ENCODE measurements at places on chromosomes 2 and 18.

GRCh38 chr2:234951664-234952269, at the start of gene SH3BP4:
TSS of gene SH3BP4 (plus strand) at chr2:234952017. CDS start at chr2:235035003, 82,986 bp downstream.
- no peak for DNase-seq

GRCh38 chr2:101912545-101912944, 79.2 kb upstream of the IL1R2 start:
- DNase-seq, result no peak

DNA sequence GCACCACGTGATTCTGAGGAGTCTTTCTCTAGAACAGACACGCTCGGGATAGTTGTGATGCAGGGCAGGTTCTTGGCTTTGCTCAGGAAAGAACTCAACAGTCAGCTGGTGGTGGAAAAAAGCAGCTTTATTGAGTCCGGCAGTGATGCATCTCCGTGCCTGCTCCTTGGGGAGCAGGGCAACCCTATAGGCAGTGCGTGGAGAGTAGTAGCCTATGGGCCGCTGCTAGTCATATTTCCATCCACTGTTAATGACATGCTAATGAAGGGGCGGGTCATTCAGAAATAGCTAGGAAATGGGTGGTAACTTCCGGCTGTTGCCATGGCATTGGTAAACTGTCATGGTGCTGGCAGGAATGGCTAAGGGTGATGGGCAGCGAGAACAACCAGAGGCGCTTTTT, 11.6 kb upstream of the ACKR3 start:
- no peak for DNase-seq

- DNase-seq, result no peak
Measured at GRCh38 chr2:152120430-152120829, 21.6 kb upstream of the CACNB4 start.

DNA sequence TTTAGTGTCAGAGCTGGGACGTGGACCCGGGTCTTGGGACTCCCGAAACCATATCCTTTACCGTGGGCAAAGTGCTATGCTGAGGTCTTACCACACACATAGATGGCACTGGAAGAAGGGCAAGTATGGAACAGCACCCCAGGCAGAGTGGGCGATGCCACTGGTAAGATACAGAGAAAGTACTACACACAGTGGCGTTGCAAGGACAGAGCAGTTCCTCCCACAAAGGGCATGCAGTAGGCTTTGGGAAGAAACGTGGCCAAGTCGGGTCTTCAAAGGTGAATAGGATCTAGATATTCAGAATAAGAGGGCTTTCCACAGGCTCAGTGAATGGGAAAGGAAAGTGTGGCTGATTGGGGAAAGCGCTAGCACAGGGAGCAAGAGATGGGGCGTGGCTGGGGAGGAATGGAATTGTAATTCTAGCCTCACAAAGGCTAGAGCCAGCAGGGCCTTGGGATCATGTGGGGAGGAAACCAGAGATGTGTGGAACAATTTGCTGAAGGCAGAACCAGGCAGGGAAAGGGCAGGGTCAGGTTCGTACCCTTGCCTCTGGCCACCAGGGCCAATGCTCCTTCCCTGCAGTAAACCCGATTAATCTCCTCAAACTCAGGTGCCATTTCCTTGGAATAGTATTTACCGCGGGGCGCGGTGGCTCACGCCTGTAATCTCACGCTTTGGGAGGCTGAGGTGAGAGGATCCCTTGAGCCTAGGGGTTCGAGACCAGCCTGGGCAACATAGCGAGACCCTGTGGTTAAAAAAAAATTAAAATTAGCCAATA, 36.0 kb downstream of the PCBP1 start:
- no peak for DNase-seq

DNA sequence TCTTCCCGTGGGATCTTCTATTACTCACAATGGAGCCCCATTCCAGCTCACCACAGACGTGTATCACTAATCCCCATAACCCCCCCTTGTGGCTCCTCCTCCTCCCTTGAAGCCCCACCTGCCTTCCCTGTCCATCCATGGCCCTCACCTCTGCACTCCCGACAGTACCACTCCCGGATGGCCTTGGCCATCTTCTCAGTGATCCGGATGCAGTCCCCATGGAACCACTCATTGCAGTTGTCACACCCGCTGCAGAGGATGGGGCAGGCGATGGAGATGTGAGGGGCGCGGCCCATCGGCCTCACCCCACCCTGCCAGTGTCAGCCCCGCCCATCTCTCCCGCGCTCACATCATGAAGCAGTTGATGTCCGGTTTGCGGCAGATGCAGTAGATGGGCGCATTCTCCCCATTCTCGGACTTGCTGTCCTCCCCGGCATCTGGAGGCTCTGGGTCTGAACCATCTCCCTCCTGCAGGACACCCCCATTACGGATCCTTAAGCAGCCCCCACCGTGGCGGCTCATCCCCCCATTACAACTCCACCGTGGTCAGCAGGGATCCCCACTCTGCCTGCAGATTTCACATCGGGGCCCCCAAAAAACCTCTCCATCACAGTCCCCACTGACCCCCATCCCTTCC, 983 bp downstream of the CXXC1 start:
- no peak for DNase-seq

- no peak for DNase-seq
Measured at GRCh38 chr2:26034637-26034992, 731 bp downstream of the RAB10 start.
